ENCODE measurements at places on chromosomes 3 and 15.

DNA sequence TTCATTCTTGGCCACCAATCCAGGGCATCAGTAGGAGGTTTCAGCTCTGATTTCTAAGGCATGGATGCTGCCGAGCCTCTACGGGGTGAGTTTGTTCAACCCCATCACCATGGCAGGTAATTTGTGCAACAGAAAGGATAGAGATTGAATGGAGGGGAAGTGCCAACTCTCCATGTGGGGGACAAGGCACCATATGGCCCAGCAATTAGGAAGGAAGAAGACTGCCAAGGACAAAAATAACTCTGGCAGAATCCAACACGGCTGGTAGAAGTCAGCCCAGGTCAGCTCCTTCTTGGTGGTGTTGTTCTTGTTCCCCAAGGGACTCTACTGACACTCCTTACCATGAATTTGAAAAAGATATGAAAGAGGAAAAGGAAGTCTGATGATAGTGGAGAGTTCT is 503.9 kb downstream of the MAGI1 start:
- no peak for DNase-seq

DNA sequence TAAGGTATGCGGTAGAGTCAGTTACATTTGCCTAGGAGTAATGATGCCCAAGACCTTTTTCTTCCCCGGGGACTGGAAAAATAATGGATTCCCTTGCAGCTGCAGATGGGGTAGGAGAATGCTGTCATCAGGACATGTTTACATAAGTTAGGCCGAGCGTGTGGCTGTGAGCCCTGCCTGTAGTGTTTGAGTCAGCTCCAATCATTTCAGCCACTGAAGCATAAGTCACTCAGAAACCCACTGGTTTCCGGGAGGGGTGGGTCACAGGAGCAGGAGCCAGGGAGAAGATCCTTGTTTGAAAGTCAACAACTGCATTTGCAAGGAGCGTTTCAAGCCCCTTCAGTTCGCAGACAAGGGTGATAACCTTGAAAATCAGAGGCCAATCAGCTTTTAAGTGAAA is 562.3 kb downstream of the MCTP2 start:
- DNase-seq: no peak

DNA sequence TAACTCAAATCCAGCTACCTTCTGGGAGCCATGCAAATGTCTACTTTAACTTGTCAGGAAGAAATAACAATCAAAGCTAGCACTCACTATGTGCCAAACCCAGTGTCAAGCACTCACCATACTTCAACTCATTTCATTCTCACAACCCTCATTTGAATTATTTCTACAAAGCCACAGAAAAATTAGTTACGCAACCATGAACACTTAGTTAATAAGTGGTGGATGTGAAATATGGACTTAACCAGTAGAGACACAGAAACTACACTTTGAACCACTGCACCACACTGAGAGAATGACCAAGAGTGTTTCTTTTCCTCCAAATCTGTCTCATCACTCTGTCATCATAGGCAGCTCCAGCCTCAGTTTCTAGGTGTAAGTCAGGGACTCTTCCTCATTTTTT is 91.0 kb upstream of the MBNL1 start:
- DNase-seq: no peak

GRCh38 chr3:176352716-176353334 is 844.5 kb downstream of the TBL1XR1 start:
- no peak for DNase-seq

DNA sequence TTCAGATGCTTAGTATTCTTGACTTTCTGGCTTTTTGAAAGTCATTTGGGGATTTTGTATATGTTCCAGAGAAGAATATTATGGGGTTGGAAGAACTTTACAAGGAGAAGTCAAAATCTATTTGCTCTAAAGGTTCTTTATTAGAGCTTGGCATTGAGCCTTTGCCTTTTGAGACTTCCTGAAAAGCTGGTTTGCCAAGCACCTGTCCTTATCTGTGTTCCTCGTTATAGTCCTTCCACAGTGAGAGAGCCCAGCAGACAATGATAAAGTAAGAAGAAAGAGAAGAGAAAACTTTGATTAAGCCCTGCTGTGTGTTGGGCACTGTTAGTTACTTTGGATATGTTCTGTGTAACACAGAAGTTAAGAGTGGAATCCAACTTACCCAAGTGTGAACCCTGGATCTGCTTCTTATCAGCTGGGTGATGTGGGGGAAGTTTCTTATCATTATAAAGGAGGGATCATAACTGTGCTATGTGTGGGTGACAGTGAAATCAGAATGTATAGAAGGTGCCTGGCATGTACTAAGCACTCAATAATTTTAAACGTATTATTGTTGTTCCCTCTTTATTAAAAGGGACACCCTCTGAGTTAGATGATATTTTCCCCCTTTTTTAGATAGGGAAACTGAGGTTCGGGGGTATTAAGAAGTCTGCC is 44.3 kb upstream of the POLR2M start:
- no peak for DNase-seq

- DNase-seq: no peak
Observed at GRCh38 chr3:156480949-156481348, 74.0 kb downstream of the SSR3 start.

GRCh38 chr15:80309769-80310384 is 57.9 kb upstream of the CTXND1 start:
- no peak for DNase-seq

GRCh38 chr15:85730001-85730820 is 64.5 kb downstream of the KLHL25 start:
- DNase-seq: no peak

DNA sequence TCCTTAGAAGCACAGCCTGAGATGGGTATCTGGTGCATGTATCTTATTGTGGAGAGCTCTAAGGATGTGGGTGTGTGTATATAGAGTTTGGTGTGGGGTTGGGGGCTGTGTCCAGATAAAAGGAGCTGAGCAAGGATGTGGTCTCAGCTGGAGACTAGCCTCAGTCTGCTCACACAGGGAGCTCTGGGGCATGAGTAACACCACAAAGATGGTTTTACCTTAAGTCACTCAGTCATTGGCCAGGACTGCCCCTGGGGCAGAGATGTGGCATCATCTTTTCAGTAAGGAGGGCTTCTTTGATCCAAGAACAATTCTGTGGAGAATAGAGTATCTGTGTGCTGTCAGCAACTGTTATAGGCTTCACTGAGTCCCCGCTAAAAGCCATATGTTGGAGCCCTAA is 163.4 kb upstream of the NUDT16 start:
- DNase-seq: no peak

- no peak for DNase-seq
Observed at GRCh38 chr3:120196333-120196732, 88.7 kb downstream of the GPR156 start.

DNA sequence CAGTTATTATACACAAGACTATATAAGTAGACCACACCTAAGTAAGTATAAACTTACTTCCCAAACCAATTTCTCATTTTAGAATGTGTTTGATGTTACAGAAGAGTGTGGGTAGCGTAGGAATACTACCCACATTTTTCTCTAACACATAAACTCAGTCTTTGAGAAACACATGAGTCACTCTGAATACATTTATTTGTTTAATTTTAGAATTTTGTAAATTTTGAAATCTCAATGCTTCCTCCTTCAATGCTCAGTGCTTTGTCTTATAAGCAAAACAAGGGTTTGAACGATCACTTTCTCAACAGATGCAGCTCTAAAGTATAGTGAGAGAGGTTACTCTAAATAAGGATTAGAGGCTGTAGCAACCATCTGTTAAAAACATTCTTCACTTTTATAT is 700.8 kb downstream of the SI start:
- DNase-seq: no peak

DNA sequence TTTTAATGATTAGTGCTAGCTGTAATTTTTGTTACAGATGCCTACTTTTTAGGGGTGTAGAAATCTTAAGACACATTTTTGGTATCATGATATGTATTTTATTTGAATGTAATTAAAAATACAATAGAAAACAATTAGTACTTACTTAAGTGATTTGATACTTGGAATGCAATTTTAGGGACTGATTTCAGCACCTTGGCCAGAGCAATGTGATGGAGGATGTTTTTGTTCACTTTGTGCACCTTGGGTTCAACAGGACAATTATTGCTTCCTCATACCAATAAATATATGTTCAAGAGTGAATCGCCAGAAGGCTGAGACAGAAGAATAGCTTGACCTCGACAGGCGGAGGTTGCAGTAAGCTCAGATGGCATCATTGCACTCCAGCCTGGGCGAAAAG is 22.3 kb downstream of the GMNC start:
- DNase-seq: no peak

DNA sequence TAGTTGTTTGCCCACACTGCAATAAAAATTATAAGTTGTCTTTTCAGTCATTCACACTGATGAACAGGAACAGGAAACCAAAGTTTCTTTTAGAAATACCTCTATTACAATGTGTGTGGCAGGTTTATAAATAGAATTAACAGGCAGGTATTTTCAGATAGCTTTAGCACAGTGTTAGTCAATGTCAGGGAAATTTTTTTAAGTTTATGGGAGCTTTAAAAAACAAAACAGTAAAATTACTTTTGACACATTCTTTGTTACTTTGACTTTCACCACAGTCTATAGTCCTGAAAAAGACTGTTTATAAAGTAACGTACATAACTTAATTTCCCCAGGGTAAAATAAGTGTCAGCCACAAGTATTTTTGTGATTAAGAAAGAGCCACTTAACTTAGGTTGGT is 38.1 kb downstream of the SERPINI1 start:
- no peak for DNase-seq

DNA sequence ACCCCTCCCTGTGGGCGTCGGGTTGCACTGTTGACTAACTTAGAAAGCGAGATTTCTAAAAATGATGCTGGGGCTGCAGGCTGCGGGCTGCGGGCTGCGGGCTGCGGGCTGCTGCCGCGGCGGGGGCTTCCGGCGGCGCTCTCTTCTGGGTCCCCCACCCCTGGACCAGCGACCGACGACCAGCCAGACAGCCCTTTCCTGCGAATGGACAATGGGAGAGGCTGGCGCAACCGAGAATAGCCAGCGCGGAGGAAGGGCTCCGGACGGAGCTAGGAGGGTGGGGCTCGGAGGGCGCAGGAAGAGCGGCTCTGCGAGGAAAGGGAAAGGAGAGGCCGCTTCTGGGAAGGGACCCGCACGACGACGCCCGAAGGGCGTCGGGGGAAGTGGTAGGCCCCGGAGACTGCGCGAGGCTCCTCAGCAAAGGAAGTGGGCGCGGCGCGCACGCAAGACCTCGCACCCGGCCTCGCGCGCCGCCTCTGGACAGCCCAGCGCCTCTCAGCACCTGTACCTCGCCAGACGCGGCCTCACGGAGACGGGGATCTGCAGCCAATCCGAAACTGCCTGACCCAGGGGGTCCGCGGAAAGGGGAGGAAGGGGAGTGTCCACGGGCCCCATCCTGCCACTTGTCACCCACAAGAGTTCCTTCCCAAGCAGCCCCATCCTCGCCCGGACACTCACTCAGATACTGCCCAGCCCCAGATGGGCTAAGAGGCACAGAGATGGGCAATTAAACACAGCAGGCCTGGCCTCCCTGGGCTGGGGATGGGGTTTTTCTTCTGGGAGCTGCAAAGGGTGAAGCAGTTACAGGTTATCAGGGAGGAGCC is 70.7 kb downstream of the SLC12A8 start:
- no peak for DNase-seq

- no peak for DNase-seq
Observed at GRCh38 chr3:138835397-138835757, 649 bp upstream of the PIK3CB start.

- DNase-seq: no peak
Observed at GRCh38 chr15:50134524-50135024, 15.5 kb upstream of the ATP8B4 start.

DNA sequence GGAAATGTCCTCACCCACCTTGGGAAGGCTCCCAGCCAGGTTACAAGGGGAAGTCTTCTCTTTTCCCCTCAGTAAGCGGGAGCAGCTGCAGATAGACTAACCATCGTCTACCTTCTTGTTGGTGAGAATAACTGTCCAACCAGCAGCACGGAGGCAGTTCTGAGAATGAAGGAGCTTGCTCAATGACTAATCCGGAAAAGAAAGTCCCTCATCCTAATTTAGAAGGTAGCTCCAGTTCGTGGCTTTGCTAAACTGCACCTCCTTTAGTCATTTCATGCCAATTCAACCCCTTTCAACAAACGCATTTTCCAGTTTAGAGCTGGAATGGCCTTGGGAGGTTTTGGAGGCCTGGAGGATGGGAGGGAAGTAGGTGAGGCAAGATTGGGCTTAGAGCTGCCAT is 527.4 kb upstream of the PROK2 start:
- DNase-seq: no peak

DNA sequence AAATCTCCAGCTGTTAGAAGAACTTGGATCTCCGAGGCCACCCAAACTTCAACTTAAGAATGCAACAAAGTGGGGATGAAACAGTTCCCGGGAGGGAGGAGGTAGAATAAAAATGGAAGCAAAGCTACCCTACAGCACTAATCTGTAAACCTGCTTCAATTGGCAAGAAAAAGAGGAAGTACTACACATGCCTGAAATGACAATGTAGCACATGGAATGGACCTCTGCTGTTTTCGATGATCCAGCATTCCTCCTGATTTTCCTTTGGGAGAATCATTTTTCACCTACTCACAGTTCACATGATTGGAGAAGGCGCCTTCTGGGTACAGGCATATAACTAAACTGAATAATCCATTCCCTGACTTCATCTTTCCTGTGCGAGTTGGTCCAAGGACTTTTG is 1081.5 kb downstream of the FHIT start:
- no peak for DNase-seq

DNA sequence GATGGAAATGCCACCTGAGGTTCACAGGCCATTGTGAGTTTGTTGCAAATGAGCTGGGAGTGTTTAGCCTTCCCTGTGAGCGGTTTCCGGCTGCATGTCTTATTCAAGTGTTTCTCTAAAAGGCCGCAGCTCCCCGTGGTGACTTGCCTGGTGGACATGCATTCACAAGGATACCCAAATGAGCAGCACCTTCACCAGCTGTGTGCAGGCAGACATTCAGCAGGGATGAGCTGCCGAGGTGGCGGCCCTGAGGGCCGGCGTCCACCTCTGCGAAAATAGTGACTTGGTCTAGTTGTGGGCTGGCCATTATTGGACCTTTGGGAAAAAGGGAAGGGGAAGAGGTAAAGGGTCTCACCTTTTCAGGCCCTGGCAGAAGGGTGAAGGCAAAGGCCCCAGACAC is 23.4 kb downstream of the SPSB4 start:
- no peak for DNase-seq

DNA sequence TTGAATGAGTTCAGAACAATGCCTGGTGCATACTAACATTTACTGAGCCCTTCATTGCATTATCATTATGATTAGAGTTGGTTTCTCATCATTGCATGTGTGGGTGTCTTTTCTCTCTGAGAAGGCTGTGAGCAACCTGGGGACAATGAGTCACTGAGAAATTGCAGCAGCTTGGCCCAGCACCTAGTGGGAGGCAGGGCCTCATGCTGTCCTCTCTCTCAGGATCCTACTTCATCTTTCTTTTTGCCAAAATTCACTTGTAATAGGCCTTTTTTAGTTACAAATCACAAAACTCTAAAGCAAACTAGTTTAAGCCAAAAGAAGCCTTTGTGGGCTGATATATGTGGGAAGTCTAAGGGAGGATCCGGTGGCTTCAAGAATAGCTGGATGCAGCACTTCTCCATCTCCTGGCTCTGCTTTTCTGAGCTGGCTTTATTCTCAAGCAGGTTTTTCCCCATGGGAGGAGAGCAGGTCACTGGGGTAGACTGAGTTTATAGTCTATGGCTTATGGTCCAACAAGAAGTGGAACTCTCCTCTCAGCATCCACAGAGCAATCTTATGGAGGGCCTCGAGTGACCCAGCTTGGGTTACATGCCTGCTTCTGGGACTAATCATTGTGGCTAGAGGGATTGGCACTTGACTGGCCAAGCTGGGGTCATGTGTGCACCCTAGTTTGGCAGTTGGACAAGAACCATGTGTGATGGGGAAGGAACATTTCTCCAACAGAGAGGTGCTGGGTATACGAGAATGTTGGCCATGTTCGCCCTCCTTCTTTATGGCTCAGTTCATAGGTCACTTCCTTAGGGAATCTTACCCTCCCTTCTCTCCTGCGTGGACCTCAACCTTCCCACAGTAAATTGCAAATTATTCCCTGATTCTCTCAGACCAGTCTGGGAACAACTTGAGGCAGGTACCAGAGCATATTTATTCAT is 8.7 kb upstream of the CAMK1 start:
- DNase-seq: no peak

Data from 8988T (cell line).